ENCODE measurements at places on chromosomes 11 and 22.

- peak; percentile 1 for DNase-seq
Measured at GRCh38 chr11:18853086-18853720, 61.6 kb upstream of the PTPN5 start.

GRCh38 chr11:65414776-65415498 lies 7.7 kb upstream of the NEAT1 start:
- no peak for DNase-seq

- no peak for DNase-seq
Measured at GRCh38 chr22:30175690-30176288, 70.8 kb downstream of the LIF start.

DNA sequence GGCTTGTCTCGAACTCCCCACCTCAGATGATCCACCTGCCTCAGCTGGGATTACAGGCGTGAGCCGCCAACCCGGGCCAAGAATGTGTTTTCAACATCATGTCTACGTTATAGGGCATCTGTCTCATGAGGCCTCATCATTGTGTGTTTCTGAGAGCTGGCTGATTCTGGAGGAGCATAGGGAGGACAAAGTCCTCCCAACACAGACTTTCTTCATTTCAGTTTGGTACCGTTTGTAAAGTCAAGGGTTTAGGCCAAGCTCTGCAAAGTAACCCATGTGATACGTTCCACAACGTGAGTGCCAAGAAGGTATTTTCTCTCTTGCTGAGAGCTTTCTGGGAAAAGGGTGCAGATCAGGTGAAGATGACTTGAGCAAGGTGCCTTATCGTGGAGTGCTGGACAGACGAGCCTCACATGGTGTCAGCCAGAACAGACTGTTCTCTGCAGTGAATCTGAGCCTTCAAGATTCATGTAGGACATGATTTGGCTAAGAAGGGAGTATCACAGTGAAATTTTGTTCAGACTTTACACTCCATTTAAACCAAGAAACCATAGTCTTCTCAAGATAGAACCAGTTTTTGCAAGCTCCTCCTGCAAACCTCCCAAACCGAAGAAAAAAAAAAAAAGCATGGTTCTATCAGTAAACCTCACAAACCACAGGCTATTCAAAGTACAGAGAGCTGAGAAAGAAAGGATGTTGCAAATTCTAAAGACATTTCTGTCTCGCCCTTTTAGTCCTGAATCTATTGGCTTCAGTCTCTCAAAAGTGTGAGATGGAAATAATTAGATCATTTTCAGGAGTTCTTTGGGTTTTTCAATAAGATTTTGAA lies 71.7 kb downstream of the DBX1 start:
- DNase-seq, result no peak

DNA sequence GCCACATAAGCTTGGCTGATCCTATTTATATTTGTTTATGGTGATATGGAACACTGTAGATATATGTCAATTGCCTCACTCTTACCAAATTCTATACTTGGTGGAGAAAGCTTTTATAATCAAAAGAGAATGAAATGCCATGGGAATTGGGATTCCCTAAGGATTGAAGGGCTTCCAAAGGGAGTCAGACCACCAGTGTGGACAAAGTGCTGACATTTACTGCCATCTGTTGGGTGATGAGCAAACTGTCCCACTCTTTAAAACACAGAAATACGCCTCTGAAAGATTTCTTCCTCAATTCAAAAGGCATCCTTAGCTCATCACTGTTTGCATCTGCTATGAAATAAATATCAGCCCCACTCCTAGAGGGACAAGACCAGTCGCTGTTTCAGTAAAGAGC lies 7.1 kb downstream of the SLC1A2 start:
- no peak for DNase-seq

GRCh38 chr11:75214411-75214821 lies 26.2 kb upstream of the TPBGL start:
- DNase-seq, result no peak

- no peak for DNase-seq
Measured at GRCh38 chr11:57792870-57793269, 31.3 kb downstream of the CTNND1 start.
